ENCODE measurements at places on chromosomes 2 and 18. TPM values are rescaled to one million over a fixed set of nuclear protein-coding genes. Genes with fewer than 3 reads are reported as not detected.
A peak's percentile ranks its signal among the peaks of the same experiment; 100 is the strongest.

The INPP5D gene
- total RNA-seq = 4.9 TPM

The TBR1 gene
- total RNA-seq = not detected

The KYNU gene
- total RNA-seq = 1.0 TPM

- no peaks in the 10 kb centered on the region for H3K27me3 ChIP-seq
- peaks cover 31% of the 10 kb centered on the region for H3K4me1 ChIP-seq
- no peaks in the 10 kb centered on the region for H3K36me3 ChIP-seq
- H3K4me3 ChIP-seq = no peak overlapping the region
- no peak overlapping the region for H3K27ac ChIP-seq
- no peak for DNase-seq
Observed at GRCh38 chr2:192146069-192147015, 48.4 kb downstream of the TMEFF2 start.

GRCh38 chr2:127007652-127008051, 99.3 kb downstream of the BIN1 start:
- no peak overlapping the region for H3K4me3 ChIP-seq
- H3K36me3 ChIP-seq = no peaks in the 10 kb centered on the region
- no peaks in the 10 kb centered on the region for H3K4me1 ChIP-seq

DNA sequence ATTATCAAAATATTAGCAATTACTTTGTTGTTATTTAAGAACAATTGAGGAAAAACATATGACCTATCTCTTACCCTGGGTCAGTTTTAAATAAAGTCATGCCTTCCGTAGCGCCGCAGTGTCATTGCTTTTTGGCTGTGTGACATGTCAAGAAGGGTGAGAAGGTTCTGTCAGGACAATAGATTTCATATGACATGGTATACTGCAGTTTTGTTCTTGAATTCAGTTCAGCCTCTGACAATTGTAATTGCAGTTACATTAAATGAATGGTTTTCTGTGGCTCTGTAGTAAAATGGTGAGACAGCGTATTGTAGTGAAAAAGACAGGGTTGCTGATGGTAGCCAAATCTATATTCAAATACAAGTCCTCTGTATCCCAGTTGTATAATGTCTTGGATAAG, 307.2 kb downstream of the CDH2 start:
- no peak overlapping the region for H3K4me3 ChIP-seq
- H3K4me1 ChIP-seq = no peaks in the 10 kb centered on the region
- DNase-seq = no peak
- no peaks in the 10 kb centered on the region for H3K27me3 ChIP-seq

- DNase-seq = no peak
- no peak overlapping the region for H3K4me3 ChIP-seq
- no peak overlapping the region for H3K27ac ChIP-seq
- H3K4me1 ChIP-seq = no peaks in the 10 kb centered on the region
- no peaks in the 10 kb centered on the region for H3K27me3 ChIP-seq
Observed at GRCh38 chr18:45049578-45050319, 369.1 kb downstream of the SETBP1 start.

DNA sequence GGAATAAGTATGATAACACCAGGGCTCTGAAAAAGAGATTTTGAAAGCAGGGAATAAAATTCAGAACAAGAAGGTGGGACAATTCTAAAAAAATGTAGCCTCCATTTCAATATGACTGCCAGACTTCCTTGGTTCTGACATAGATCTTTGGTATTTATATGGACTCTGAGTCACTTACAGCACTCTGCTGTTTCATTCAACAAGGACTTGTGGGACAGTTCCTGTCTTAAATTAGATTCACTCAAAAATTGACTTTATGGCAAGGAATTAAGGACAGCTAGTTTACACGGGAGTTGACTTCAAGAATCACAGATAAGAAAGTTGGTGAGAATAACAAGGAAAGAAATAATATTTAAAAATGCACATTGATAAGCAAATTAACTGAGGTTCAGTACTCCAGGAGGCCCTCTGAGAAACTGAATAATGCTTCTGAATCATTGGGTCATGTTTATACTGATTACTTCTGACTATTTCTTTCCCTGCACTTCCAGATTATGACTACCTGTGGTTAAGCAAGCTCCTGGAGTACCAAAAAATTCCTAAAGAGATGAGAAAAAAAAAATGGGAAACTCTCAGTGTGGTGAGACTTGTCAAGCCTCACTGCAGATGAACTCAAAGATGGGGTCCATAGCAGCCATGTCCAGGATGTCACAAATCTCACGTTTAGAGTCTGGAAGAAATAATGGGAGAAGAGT, 828.3 kb upstream of the PIK3C3 start:
- no peak overlapping the region for H3K27ac ChIP-seq
- no peaks in the 10 kb centered on the region for H3K27me3 ChIP-seq
- H3K4me1 ChIP-seq = no peaks in the 10 kb centered on the region
- DNase-seq = no peak
- no peaks in the 10 kb centered on the region for H3K36me3 ChIP-seq
- no peak overlapping the region for H3K4me3 ChIP-seq

- no peaks in the 10 kb centered on the region for H3K36me3 ChIP-seq
- H3K4me1 ChIP-seq = peaks cover 66% of the 10 kb centered on the region
- peak; percentile 85 for DNase-seq
- H3K4me3 ChIP-seq = peak overlapping the region; percentile 38
Observed at GRCh38 chr2:239328351-239329191, 72.2 kb downstream of the HDAC4 start.

GRCh38 chr2:85579266-85579935, 2.0 kb downstream of the VAMP8 start:
- H3K4me1 ChIP-seq = peaks cover 40% of the 10 kb centered on the region
- no peaks in the 10 kb centered on the region for H3K36me3 ChIP-seq
- peak overlapping the region; percentile 47 for H3K4me3 ChIP-seq
- H3K27ac ChIP-seq = peak overlapping the region; percentile 72
- no peak for DNase-seq
- no peaks in the 10 kb centered on the region for H3K27me3 ChIP-seq

- no peak for DNase-seq
- no peaks in the 10 kb centered on the region for H3K36me3 ChIP-seq
- H3K4me3 ChIP-seq = peak overlapping the region; percentile 35
- H3K4me1 ChIP-seq = peaks cover 81% of the 10 kb centered on the region
Observed at GRCh38 chr2:191266201-191266600, 21.0 kb downstream of the MYO1B start.

- H3K36me3 ChIP-seq = peaks cover 68% of the 10 kb centered on the region
Observed at GRCh38 chr2:230814616-230815015, 50.1 kb upstream of the ITM2C start.

DNA sequence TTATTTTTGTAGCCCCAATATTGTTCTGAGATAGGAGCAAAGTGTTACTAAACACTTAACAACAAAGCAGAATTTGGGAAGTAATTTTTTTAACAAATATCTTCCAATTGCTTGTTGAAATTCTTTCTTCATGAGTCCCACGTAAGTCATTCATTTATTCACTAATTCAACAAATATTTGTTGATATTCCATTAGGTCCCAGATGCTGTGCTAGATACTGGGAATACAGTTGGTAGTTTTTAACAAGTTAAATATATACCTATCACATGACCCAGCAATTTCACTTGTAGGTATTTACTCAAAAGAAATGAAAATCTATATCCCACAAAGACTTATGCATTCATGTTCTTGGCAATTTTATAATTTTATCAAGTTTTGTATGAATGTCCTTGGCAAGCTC, 7.0 kb upstream of the BBS5 start:
- no peaks in the 10 kb centered on the region for H3K27me3 ChIP-seq
- H3K27ac ChIP-seq = no peak overlapping the region
- no peaks in the 10 kb centered on the region for H3K4me1 ChIP-seq
- H3K4me3 ChIP-seq = no peak overlapping the region

- DNase-seq = no peak
- H3K27me3 ChIP-seq = no peaks in the 10 kb centered on the region
Observed at GRCh38 chr2:136612079-136612478, 153.3 kb upstream of the THSD7B start.
